ENCODE measurements at places on chromosomes 16 and 17.

DNA sequence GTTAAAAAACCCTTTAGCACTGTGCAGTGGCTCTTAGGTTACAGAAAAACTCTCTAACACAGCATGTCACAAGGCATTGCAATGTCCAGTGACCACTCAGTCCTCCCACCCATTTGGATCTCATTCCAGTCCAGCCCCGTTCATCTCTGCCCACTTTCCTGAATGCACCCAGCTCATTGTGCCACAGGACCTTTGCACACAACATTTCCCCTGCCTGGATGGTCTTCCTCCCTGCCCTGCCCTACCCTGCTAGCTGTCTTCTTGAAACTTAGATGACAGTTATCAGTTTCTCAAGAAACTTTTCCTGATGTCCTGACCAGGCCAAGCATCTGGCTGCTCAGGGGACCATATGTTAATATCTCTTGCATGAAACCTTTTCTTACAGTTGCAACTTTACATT, 67.2 kb downstream of the WWP2 start:
- DNase-seq = no peak

DNA sequence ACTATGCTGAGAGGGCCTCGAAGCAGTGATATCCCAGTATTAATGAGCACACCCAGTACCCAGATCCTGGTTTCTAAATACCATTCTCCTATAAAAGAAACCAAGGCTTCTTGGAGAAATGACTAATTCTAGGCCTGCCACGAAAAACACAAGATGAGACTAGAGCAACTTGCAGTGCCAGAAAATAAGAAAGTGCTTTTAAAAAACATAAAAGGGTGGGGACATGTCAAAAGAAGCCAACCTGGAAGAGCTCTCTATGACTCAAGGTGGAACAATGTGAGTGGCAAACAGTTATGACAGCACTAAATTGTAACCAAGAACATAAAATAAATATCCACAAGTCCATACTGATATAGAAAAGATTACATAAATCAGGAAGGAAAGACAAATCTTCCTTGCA, 153.2 kb upstream of the KCNJ18 start:
- DNase-seq = no peak

GRCh38 chr16:81657781-81658180, 121.3 kb upstream of the PLCG2 start:
- no peak for DNase-seq

GRCh38 chr16:87129771-87130170, 187.4 kb downstream of the C16orf95 start:
- no peak for DNase-seq

DNA sequence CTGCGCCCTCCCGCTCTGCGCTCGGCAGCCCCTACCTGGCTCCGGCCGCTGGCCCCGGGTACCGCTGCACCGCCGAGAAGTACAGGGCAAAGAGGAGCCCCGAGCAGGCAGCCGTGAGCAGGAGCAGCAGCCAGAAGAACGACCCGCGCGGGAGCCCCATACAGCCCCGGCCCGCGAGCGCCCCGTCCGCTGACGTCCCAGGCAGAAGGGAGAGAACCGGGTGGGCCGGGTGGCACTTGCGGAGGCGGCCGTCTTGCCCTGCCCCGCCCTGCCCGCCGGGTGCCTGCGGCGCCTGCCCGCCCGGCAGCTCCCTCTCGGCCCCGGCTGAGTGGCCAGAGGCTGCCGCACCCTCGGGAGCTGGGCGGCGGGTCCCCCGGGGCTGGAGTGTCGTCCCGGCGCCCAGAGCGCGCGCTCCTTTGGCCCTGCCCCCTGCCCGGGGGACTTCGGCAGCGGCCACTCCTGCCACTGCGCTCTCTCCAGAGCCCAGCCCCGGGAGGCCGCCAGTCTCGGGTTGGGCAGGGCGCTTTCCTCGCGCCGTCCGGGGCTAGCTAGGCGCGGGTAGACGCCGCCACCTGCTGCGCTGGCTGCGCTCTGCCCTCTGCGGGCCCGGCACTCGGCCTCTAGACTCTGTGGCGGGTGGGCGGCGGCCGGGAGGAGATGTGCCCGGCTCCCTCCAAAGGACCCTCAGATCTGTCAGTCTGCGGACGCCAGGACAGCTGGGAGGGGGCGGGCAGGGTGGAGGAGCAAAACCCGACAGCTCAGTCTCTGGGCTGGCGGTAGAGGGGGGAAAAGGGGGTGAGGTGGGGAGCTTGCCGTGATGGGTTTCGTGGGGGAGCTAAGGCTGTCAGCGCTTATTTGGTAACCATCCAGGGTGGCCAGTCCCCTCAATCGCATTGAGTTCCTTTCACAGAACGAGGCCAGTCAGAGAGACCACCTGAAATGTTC, at the start of gene ST6GALNAC2:
ST6GALNAC2 (minus strand) TSS at position 212 of the 945 bp plus-strand sequence; CDS start at position 160, 52 bp downstream.
- no peak for DNase-seq

All from OCI-M1 (cell line).